ENCODE measurements at places on chromosomes 2 and 18.

DNA sequence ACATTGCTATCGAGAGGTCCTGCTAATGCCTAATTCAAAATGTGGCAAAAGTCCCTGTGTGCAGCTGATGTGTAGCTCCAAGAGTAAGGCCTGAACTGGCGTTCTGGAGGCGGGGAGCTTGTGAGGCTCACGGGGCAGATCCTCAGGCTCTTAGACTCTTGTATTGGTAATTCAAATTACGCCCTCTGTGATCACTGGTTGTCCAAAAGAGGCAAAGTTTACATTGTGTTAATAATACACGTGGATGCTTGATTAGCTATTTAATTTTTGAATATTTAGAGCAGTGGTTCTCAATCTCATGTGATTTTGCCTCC lies 12.4 kb upstream of the CRYGA start:
- DNase-seq: no peak

GRCh38 chr2:234172066-234172465 lies 121.6 kb downstream of the SPP2 start:
- peak; percentile 55 for DNase-seq

DNA sequence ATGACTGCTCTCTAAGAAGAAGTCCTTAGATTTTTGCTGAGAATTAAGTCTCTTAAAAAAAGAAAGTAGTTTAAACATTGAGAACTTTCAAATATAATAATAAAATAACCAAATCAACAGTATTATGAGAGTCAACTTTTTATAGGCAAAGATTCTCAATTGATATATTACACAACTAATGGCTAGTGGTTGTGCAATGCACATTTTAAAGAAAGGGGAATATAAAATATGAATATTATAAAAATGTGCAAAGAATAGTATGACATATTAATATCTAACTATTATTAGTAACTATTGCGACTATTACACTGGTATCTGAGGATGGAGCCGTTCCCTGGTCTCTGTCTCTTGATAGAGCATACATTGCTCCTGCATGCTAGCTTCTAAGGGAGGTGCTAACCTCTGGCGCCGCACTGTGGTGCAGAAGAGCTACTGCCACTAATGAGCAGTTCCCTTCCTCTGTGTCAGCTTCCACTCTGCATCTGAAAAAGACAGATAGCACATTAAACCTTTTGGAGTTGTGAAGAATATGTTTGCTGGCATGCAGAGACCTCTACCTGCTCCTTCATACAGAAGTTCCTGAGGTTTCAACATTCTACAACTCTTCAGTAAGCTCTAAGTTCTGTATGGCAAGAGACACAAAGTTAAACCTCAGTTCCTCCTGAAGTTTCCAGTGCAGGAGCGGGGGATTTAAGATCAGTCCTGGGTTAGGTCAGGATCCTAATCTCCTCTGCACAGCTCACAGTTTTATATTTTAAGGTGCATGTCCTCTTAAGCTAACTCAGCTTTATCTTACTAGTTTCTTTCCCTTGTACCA lies 3.5 kb upstream of the SLC9A2 start:
- DNase-seq: peak; percentile 73

DNA sequence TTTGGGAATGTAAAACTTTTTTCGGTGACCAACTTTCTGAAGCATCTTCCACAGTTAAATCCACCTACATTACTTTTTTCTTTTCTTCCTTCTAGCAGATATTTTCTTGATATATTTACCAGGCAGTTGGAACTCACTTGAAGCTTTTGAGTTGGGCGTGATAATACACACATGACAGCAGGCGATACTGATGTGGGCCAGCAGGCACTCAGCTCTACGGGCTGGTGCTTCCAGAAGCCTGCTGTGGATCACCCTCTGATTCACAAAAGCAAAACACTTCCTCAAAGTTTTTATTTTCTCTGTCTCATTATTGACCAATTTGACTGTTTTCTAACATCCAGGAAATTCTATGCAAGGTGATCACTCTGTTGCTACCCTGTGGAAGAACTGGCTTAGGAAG lies 22.9 kb downstream of the GRHL1 start:
- DNase-seq: peak; percentile 35

DNA sequence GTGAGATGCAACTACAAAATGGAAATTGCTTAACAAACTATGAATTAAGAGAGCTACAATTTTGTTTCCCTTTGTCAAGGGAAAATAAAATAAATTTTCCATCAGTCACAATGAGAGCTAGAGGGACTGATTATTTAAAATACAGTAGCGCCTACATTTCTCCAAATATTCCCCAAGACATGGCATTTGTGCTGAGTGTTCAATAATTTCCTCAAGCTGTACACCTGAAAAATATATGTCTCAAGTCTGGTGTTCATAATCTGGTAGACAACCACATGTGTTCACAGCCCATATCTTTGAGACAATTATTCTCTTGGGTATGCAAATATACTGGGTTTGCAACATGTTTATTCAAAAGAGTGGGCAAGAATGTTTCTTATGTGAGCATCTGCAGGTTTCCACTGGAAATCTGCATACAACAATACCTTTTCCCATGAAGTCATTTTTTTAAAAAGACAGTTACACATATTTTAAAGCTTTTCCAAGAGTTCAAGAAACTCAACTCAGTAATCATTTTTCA lies 240.1 kb upstream of the VRK2 start:
- no peak for DNase-seq

DNA sequence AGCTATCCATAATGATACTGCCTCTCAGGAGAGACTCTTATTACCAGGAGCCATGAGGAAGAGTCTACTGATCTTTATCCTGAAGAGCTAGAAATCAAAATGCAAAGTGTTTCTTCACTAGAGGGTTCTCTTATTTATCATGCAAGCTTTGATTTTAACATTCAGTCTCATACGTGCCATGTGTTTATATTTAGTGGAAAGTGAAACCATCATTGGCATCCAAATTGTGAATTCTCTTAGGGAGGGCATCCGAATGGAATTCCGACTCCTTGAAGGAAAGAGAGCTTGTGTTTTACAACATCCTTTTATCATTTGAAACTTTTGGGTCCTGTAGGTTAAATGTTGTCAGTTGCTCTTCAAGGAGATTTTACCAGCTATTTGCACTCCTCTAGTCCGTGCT lies 170.4 kb upstream of the SESTD1 start:
- no peak for DNase-seq

DNA sequence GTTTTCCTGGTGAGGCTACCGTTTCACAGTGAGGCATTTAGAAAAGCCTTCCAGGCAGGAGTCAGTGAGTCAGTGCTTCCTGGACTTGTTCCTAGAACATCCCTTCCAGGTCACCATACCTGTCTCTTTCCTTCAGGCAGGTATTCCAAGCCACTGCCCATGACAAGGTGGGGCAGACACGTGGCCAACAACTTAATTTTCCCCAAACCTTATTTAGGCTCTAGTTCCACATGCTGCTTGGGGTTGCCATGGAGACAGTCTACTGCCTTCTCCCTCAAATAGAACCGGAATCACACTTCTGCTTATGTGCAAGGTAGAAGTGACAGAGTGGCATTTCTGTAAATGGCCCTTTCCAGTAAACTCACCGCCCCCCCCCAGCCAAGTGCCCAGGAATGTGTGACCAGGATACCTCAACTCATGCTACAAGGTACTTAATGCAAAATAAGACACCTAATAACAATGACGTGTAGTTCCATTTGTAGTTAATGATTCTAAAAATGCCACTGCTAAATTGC lies 258.3 kb downstream of the PRKCE start:
- no peak for DNase-seq

DNA sequence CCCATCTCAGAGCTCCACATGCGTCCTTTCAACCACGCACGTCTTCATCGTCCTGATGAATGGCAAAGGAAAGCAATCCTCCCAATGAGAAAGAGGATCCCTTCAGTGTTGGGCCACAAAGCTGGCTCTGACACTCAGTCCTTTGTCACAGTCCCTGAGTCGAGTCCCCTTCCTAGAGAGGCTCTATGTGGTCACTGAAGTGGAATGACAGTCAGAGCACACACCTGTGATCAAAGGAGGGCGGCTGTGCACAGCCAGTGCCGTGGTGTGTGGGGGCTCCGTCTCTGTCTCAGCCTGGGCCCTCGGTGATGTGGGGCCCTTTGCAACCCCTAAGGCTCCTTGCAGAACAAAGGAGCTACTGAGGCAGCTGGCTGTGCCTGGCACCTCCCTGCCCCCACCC lies 157.3 kb upstream of the APCDD1 start:
- no peak for DNase-seq

DNA sequence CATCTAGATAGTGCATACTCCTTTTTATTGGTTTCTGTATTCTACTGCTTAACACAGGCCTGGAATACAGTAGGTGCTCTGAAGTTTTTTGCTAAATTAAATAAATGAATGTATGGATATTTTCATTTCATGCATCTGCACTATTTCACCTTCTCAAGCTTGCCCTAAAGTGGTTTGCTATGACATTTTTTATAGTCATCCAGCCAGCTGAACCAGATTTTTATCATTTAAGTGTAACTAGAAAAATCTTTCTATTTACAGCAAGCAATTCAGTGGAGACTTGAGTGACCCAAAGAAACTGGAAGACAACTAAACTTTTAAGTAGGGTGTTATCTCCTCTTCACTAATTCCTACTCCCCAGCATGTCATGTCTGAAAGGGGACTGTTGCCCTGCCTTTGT lies 354.9 kb downstream of the OSR1 start:
- no peak for DNase-seq

GRCh38 chr2:56754627-56755026 lies 570.8 kb downstream of the CCDC85A start:
- no peak for DNase-seq
